ENCODE measurements at places on chromosomes 6 and 20. TPM values are rescaled to one million over a fixed set of nuclear protein-coding genes. Genes with fewer than 3 reads are reported as not detected.

TRIM10 gene
- not detected for total RNA-seq

FIG4 gene
- 14.6 TPM for total RNA-seq

EFCAB8 gene
- total RNA-seq: not detected

TNFRSF6B gene
- total RNA-seq: 41.5 TPM

MMP24 gene
- 0.32 TPM for total RNA-seq

EPB41L1 gene
- total RNA-seq: 4.9 TPM

LY6G6F gene
- not detected for total RNA-seq

PHF1 gene
- 7.5 TPM for total RNA-seq

KHDRBS2 gene
- not detected for total RNA-seq

LY6G6D gene
- total RNA-seq: not detected

CCR6 gene
- total RNA-seq: not detected

COL12A1 gene
- total RNA-seq: 11.1 TPM

ANGPT4 gene
- not detected for total RNA-seq

OSTM1 gene
- total RNA-seq: 13.0 TPM

CLVS2 gene
- not detected for total RNA-seq

Data from epithelial cell of umbilical artery (primary cell).